ENCODE measurements at places on chromosomes 6 and 20.

DNA sequence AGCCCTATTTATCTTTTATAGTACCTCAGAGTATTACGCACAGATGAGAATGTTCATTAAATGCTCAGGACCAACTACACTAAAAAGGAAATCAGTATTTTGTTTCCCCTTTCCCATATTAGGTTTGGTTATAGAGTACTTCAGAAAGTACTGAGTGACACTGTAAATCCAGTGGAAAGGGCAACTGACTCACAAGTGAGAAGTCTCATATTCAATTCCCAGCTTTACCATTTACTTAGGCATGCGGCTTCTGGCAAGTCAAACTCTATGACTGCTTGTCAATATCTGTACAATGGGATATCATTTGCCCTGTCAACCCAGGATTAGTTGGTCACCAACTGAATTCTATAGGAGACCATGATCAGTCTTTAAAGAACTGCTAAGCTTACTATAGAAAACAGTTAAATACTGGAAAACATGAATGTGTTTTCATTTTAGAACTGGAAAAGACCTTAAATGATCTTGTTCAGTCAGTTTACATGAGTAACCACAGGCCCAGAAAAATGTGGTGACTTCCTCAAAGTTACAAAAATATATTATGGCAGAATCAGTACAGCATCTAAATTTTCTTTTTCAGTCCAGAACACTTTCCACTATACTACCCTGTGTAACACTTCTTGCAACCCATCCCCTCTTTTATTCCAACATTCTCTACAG, 3.6 kb downstream of the MAP3K7 start:
- no peak for DNase-seq

DNA sequence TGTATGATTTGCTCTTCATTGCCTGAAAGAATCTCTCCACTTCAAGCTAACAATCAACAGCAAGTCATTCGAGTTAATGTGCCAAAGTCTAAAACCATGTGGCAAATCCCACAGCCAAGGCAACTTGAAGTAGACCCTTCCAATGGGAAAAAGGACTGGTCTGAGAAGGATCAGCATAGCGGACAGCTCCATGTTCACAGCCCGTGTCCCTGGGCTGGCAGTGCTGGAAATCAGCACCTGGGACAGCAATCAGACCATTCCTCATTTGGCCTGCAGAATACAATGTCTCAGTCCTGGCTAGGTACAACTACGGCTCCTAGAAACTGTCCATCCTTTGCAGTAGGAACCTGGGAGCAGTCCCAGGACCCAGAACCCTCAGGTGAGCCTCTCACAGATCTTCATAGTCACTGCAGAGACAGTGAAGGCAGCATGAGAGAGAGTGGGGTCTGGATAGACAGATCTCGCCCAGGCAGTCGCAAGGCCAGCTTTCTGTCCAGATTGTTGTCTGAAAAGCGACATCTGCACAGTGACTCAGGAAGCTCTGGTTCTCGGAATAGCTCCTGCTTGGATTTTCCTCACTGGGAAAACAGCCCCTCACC, 1.1 kb downstream of the GJA10 start:
- DNase-seq, result no peak

- no peak for DNase-seq
These were observed 797 bp downstream of the PBX2 start for GRCh38 chr6:32189069-32189741.

GRCh38 chr6:149888093-149888492, 9.8 kb downstream of the RAET1E start:
- no peak for DNase-seq

- no peak for DNase-seq
These were observed 88.5 kb upstream of the PTPN1 start for GRCh38 chr20:50421356-50422340.

DNA sequence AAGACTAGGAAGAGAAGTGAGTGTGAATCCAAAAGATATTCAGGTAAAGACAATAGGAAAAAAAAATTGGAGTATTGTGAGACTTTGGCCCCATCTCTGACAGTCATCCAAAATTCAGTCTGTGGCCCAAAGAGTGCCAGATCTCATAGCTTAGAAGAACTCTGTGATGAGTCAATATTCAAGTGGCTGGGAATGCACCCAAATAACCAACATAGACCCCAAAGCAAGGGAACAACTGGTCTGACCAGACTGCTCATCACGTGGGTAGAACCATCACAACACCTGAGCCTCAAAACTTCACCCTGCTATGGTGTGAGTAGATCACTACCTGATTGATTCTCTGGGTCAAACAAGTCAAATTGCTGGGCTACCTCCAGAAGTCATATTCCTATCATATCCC, 51.1 kb upstream of the TRDN start:
- no peak for DNase-seq

GRCh38 chr20:542777-543368, 717 bp downstream of the CSNK2A1 start:
- DNase-seq, result no peak

GRCh38 chr6:48116699-48117645, 6.0 kb upstream of the PTCHD4 start:
- no peak for DNase-seq

GRCh38 chr6:98928688-98929087, 19.1 kb downstream of the FBXL4 start:
- DNase-seq, result no peak

GRCh38 chr6:17101422-17102257, at the start of gene STMND1:
Gene STMND1 (plus strand): TSS chr6:17102050. CDS start chr6:17102258, 208 bp downstream.
- no peak for DNase-seq

DNA sequence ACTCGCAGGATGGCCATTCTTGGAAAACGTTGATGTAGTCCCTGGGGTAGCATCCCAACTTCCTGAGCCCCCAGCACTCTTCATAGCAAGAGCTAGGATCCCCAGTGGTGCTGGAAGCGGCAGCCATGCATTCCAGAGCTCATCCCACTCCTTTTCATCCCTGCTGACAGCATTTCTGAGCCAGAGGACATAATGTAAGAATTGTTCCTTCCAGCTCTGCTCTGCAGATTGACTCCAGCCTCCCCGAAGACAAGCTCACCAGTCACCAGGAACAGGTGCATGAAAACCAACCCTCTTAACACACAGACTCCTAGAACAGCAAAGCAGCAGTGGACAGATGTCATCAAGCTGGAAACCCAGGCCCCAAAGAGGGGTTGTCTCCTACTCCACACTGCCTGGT, 3.8 kb downstream of the SLC13A3 start:
- no peak for DNase-seq
